ENCODE measurements at places on chromosomes 2 and 18. TPM values are rescaled to one million over a fixed set of nuclear protein-coding genes. Genes with fewer than 3 reads are reported as not detected.

DNA sequence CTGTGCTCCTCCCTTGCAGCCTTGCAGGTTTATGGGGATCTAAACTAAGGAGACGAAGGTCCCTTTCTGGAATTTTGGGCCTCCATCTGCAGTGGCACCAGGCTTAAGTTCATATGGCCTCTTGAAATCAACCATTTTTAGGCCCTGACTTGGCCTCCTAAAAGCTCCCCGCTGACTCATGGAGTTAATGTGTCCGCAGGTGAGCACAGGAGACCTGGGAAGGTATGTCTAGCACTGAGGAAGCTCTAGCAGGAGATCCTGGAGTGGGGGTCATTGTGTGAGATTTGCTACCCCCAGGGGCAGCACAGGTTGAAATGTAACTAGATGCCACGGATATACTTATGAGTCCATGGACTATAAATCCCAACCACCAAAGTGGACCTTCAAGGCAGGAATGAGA lies 95.9 kb upstream of the CELF4 start:
- H3K4me3 ChIP-seq, result no peak overlapping the region
- no peaks in the 10 kb centered on the region for H3K4me1 ChIP-seq
- no peak overlapping the region for H3K27ac ChIP-seq
- no peaks in the 10 kb centered on the region for H3K36me3 ChIP-seq
- H3K27me3 ChIP-seq, result no peaks in the 10 kb centered on the region

DNA sequence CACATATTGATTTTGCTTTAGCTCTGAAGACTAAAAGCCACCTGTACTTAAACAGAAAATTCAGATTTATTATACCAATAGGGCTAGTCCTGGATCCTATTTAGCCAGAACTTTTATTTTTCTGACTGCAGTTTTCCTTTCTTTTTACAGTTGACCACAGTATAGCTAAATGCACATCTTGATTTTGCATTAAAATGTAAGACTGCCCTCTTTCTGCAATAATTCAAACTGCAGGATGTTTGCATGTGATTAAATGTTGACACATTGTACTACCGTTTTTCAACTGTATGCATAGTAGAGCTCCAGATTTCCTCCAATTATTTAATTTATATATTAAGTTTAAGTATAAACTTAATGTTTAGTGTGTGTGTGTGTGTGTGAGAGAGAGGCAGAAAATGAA lies 1262.9 kb downstream of the SUCLG1 start:
- H3K36me3 ChIP-seq, result no peaks in the 10 kb centered on the region
- H3K4me3 ChIP-seq, result no peak overlapping the region
- H3K4me1 ChIP-seq, result no peaks in the 10 kb centered on the region
- H3K27ac ChIP-seq, result no peak overlapping the region
- DNase-seq, result no peak

DNA sequence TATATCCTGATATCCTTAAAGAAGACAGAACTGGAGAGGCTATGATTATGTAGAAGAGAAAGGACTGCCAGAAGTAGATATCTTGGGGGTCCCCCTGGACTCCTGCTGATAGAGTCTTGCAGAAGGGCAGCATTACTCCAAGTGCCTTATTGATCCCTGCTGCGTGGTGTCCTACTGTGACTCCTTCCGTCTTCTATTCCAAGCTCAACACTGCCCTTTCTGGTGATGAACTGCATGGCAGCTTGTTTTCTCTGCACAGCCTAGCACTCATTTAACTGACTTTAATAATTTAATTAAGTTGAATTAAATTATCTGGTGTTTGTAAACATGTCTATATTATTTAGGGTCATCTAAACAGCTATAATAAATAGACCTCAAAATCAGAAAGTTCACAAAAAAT lies 194.1 kb upstream of the DSEL start:
- H3K4me3 ChIP-seq, result no peak overlapping the region
- no peak for DNase-seq
- H3K27me3 ChIP-seq, result no peaks in the 10 kb centered on the region

DNA sequence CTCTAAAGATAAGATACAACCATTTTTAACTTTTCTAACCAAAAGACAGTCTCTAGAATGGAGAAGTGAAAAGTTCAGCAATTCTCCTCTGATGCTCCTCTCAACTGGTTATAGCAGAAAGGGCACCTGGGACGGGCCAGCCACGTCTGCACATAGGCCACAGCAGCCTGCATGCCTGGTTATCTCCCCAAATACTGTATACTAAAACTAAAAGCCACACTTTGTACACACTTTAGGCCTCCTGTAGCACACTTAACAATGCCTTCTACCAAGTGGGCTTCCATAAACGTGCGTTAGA lies 179.1 kb downstream of the ANKRD44 start:
- H3K36me3 ChIP-seq, result peaks cover 57% of the 10 kb centered on the region
- no peaks in the 10 kb centered on the region for H3K27me3 ChIP-seq
- peaks cover 83% of the 10 kb centered on the region for H3K4me1 ChIP-seq
- H3K4me3 ChIP-seq, result peak overlapping the region; percentile 82
- DNase-seq, result no peak

DNA sequence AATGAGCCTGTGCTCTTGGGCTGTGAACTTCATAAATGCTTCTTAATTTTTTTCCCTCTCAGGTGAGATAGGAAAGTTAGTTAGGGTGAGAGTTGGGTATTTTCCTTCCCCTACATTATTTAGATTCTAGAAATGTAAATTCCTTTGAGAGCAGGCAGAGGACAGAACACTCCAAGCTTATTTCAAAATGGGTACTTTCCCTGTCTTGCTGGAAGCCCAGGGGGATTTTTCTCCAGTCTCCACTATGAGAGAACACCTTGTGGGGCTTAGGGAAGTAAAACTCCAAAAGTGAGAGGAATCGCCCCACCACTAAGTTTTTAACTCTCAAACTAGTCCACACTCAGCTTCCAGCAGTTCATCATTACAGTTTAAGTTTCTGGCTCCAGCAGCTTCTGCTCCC lies 253.2 kb upstream of the CTAGE1 start:
- no peak for DNase-seq
- no peaks in the 10 kb centered on the region for H3K4me1 ChIP-seq
- no peaks in the 10 kb centered on the region for H3K36me3 ChIP-seq

DNA sequence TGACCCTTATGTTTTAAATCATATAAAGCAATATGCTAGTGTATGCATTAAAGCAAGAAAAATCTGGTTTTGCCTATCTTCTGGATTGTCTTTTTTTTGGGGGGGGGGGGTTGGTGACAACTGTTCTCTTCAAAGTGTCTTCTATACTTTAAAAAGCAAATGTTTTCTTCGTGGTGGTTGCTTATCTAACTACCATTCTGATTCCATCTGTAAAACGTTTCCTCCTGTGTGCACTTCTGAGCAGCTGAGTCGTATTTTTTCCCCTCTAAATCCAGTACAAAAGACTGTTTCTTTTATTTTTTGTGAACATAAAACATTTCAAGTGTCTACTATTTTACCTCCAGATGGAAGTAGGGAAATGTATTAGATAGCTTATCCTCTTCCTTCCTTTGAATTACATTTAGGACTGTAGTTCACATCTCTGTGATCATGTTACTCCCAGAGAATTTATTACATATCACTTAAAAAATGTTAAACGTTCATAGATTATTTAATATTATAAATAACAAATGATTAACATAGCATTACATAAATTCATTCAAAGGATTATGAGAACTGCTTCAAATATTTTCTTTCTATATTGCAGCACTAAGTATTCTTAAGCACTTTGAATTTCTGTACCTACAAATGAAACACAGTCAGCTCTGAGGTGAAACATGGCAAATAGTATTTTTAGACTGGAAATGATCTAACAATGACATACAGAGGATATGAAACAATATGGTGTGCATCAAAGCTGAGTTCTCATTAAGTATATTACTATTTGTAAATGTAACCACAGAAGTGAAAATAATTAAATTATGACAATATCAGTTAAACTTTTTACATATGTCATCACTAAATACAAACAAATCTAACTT lies 56.4 kb downstream of the SCN3A start:
- no peaks in the 10 kb centered on the region for H3K27me3 ChIP-seq
- H3K36me3 ChIP-seq, result peaks cover 3% of the 10 kb centered on the region
- H3K4me1 ChIP-seq, result peaks cover 23% of the 10 kb centered on the region
- H3K4me3 ChIP-seq, result no peak overlapping the region

DNA sequence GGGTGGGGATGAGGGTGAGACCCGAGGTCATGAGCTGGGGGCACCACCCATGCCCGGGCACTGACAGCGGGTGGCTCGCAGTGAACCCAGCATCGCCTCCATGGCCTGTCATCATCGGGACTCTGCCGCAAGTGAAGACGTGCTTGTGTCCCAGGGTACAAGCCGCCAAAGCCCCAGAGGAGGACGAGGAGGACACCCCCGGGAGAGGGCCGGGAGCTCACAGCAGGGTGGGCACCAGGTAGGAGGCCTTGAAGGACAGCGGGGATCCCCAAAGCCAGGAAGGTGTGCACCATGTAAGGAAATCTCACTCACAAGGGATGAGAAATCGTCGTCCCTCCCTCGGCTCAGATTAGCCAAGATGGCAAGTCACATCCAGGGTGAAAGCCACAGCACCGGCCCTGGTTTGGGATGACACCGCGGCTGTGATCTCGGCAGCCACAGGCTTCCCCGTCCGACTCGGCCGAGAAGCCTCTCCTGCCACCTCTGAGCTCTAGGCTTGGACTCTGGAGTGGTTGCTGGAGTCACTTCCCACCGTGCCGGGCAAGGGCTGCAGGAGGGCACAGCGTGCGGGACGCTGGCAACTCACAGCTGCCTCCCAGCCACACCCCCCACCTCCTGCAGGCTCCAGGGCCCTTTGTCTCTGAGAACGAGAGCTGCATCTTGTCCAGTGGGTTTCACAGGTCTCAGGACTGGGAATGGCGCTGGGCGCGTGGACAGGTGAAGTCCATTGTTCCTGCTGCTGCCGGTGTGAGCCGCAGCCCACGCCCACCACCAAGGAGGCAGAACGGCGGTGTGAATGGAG lies 81.6 kb upstream of the CTDP1 start:
- no peaks in the 10 kb centered on the region for H3K4me1 ChIP-seq
- H3K27me3 ChIP-seq, result peaks cover 4% of the 10 kb centered on the region
- H3K36me3 ChIP-seq, result no peaks in the 10 kb centered on the region
- DNase-seq, result no peak

DNA sequence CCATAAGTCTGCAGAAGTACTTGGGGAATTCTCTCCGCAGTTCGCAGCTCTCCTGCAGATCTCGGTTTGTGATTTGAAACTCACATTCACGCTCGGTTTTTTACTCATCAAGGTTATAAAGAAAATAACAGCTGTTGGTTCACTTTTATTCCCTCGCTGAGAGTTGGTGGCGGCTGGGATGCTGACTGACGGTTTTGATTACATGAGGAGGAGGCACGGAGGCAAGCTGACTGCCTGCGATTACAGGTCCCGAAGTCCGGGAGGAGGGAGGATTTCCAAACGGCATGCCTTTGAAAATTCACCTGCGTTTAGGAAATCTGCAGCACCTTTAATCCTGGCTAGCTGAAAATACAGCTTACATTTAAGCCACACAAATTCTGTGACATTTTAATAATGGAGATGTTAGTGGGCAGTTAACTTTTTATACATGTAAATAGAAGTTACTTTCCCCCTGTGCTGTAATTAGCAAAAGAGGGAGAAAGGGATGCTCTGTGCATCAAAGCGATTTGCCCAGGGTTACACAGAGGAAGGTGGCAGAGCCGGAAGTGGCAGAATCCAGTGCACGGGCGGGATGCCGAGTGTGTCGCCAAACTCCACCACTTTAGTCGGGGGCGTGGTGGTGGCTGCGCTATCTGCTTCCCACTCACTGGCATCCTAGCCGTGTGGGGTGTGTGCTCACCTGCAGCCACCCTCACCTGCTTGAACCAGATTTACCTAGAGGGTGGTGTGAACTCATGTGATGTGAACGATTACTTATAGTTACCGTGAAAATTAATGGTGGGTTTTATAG lies 14.7 kb downstream of the AGAP1 start:
- H3K4me1 ChIP-seq, result no peaks in the 10 kb centered on the region
- H3K4me3 ChIP-seq, result no peak overlapping the region

DNA sequence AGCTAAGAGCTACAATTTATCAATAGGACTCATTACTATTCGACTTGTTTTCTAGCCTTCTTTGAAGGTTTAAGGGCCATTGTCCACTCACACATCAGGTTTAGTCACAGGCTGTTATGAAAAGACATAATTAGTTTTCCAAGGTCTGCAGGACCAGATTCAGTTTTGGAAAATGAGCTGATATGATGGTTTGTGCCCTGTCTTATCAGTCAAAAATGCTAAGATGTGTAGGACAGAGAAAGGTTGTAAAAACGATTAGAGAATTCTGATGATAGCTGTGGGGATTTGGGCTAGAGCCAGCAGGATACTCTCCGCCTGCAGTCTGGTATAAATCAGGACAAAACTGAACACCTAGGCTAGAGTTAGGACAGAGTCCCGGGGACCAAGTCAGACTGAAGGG lies 213.3 kb downstream of the LRRTM1 start:
- no peaks in the 10 kb centered on the region for H3K36me3 ChIP-seq
- no peak for DNase-seq
- no peaks in the 10 kb centered on the region for H3K27me3 ChIP-seq
- no peak overlapping the region for H3K27ac ChIP-seq
- H3K4me1 ChIP-seq, result no peaks in the 10 kb centered on the region
- H3K4me3 ChIP-seq, result no peak overlapping the region

DNA sequence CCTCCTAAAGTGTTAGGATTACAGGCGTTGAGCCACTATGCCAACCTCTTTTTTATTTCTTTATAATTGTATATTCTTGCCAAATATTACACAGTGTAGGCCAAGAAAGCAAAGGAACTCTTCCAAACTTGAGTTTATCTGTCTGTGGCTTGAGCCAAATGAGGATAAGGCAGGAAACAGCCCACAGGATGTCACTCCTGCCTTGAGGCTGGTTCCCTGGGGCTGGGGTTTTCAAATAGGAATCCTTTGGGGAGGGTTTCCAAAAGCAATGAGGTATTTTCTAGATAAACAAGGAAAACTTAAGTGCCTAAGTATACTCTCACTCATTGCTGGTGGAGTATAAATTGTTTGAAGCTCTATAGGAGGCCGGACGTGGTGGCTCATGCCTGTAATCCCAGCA lies 56.4 kb downstream of the ADCY3 start:
- H3K36me3 ChIP-seq, result peaks cover 51% of the 10 kb centered on the region
- H3K4me1 ChIP-seq, result no peaks in the 10 kb centered on the region
- DNase-seq, result no peak
- H3K27me3 ChIP-seq, result no peaks in the 10 kb centered on the region

CTLA4 gene
- total RNA-seq, result 0.54 TPM

HOXD13 gene
- not detected for total RNA-seq

BOK gene
- total RNA-seq, result 0.10 TPM

LCLAT1 gene
- 20.1 TPM for total RNA-seq

TFPI gene
- total RNA-seq, result not detected

CHST9 gene
- not detected for total RNA-seq

IFIH1 gene
- 63.0 TPM for total RNA-seq

Data from activated B cell treated with CpG ODN at 0.5 μM for 24 hours (primary cell).